Epithelial cell of alveolus of lung (primary cell): ENCODE measurements at places on chromosomes 3 and 15. TPM values are rescaled to one million over a fixed set of nuclear protein-coding genes. Genes with fewer than 3 reads are reported as not detected.

HEG1 gene
- total RNA-seq: 100 and 158 TPM in 2 replicates

KIF23 gene
- total RNA-seq: 12.9 and 29.2 TPM in 2 replicates

MEIS2 gene
- 9.6 and 30.7 TPM in 2 replicates for total RNA-seq

KNL1 gene
- total RNA-seq: 7.9 and 16.4 TPM in 2 replicates

LAMB2 gene
- total RNA-seq: 246 and 364 TPM in 2 replicates

GOLGA6D gene
- total RNA-seq: not detected in 2 replicates

OXTR gene
- total RNA-seq: 0.72 and 4.3 TPM in 2 replicates

TARS3 gene
- total RNA-seq: 4.9 and 13.8 TPM in 2 replicates

CCR9 gene
- total RNA-seq: not detected in 2 replicates

ILDR1 gene
- not detected in 2 replicates for total RNA-seq

RARB gene
- total RNA-seq: 20.8 and 30.8 TPM in 2 replicates

ZKSCAN7 gene
- 5.0 and 7.1 TPM in 2 replicates for total RNA-seq

ITGA11 gene
- total RNA-seq: 2.0 and 16.5 TPM in 2 replicates

P2RY12 gene
- not detected in 2 replicates for total RNA-seq

SLCO2A1 gene
- 2.3 and 4.0 TPM in 2 replicates for total RNA-seq

GP5 gene
- 0.24 TPM in 1 of 2 replicates, not detected in the other for total RNA-seq

GOLGA6L4 gene
- total RNA-seq: 0.56 and 1.0 TPM in 2 replicates

NR1I2 gene
- total RNA-seq: not detected in 2 replicates

ERICH6 gene
- total RNA-seq: 0.48 TPM in 1 of 2 replicates, not detected in the other

EXD1 gene
- not detected in 2 replicates for total RNA-seq

SLC6A6 gene
- total RNA-seq: 11.0 and 33.5 TPM in 2 replicates

CCK gene
- total RNA-seq: 3.2 and 5.9 TPM in 2 replicates

REC114 gene
- total RNA-seq: not detected in 2 replicates

OXSM gene
- total RNA-seq: 9.6 and 12.2 TPM in 2 replicates

CFAP44 gene
- total RNA-seq: 0.24 and 0.52 TPM in 2 replicates

UTS2B gene
- total RNA-seq: 0.48 and 0.65 TPM in 2 replicates

GOLGA8J gene
- total RNA-seq: not detected in 2 replicates

RPS27L gene
- total RNA-seq: 86.5 and 236 TPM in 2 replicates

SKIL gene
- total RNA-seq: 41.1 and 57.4 TPM in 2 replicates

TMEM212 gene
- total RNA-seq: not detected in 2 replicates

CEMIP gene
- total RNA-seq: 3.0 and 5.0 TPM in 2 replicates

ISLR2 gene
- total RNA-seq: 4.4 TPM in 1 of 2 replicates, not detected in the other

SRP14 gene
- total RNA-seq: 239 and 417 TPM in 2 replicates

ACKR4 gene
- not detected in 2 replicates for total RNA-seq

TRH gene
- total RNA-seq: not detected in 2 replicates

SOX14 gene
- not detected in 2 replicates for total RNA-seq

EPHB1 gene
- 0.24 and 0.65 TPM in 2 replicates for total RNA-seq
